ENCODE measurements at places on chromosomes 2 and 18.

DNA sequence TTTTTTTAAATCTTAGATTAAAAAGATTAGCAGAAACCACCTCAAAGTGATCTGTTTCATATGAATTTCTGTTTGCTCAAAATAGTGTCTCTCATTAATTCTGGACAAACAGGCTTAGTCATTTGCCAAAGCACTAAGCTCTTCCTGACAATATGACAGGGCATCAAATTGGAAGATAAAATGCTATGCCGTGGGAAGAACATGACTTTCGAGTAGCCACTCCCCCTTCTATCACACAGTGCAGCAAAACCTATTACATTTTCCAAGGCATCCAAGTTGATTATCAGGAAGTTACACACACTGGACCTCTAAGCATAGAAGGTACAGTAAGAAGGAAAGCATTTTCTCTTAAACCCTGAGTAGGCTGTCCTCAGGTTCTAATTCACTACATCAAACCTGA lies 89.5 kb downstream of the STK39 start:
- no peak for DNase-seq

DNA sequence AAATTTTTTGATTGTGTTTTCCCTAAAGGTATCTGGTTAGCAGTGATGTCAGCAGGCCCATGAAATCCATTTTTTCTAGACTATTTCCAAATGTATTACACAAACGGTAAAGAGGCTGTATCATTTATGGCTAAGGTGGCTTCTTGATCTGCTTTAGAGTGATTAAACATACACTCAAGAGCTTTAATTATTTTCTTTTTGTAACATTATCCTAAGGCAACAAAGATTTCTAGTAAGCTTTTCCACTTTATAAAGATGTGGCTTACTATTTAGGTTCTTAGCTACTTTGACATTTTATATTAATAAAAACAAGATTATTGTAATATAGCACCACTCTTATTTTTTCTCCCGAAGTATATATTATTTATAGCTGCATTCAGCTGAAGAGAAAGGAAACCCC lies 16.5 kb downstream of the MFF start:
- DNase-seq = no peak

GRCh38 chr2:107020392-107020791 lies 134.4 kb upstream of the ST6GAL2 start:
- DNase-seq = no peak

DNA sequence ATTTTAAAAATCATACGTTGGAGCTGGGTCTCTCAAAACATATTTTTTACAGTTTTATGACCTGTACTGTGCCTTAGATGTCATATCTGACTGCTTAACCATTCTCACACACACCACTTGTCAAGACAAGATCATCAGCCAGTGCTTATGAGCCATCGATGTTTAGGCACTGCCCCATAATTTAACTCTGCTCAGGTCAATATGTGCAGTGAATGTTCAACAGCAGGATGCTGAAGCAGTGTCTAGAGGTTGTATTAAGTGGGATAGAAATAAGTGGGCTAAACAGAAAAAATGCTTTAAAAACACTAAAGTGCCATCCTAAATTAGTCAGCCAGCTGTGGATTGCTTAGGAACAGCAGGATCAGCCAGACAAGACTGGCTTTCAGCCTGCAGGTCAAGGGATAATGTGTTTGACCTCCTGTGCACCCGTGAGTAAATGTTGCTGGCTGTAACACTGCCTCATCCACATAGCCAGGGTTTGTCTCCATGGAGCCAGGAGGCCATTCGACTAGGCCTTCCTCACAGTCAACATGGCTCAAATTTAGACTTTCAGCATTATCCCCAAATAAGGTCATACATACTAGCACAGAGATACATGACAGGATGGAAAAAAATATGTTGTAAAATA lies 139.0 kb upstream of the NXPH2 start:
- DNase-seq = no peak

DNA sequence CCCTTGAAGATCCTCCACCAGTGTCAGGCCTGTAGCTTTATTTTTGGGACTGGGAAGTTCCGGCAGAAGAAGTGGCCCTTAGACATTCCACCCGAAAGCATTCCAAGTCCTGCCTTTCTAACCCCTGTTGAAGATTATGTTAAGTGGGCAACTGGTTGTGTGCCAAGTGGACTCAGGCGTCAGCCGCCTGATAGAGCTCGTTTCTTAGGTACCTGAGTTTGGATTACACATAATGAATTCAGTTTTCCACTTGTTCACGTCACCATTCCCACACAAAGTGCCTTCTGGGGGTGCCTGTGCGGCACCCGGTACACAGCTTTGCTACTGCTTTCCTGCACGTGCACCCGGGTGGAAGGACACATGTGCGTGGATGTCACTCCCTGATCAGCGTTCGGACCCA lies 156.5 kb downstream of the PTGR3 start:
- no peak for DNase-seq
